ENCODE measurements at places on chromosomes 6 and 20.

DNA sequence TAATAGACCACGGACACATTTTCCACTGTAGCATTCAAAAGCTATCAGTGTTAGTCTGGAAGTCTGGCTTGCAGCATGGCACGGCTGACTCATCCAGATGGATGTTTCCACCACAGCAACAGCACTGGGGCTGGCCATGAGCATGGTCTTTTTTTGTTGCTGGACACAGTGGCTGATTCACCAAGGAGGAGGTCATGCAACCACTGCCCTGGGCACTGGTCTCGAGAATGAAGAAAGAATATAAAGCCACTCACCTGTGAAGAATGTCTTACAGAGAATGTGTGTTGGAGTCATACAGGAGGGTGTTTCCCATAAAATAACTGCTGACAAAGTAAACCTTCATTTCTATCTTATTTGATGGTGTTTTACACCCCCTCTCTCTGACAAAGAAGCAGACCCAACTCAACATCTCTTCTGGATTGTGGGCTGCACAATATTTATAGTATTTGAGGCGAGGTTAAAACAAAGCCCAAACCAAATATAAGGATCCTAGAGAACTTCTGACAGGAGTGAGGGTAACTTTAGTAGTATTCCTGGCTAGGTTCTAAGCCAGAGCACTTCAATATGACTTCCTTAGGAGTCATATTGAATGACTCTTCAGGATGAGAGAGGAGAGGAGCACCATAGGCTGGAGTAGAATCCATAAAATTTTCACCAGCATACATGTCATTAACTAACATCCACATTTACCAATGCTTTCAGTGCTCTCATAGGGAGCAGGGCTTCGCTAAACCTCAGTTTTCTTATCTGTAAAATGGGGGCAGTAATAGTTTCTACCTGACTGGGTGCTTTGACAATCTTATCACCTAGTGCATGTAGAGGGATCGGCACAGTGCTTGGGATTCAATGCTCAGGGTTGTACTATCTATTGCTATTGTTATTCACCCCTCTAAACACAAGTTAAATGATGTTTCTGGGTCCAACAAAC is 121.4 kb downstream of the KIF13A start:
- DNase-seq, result peak; percentile 44

DNA sequence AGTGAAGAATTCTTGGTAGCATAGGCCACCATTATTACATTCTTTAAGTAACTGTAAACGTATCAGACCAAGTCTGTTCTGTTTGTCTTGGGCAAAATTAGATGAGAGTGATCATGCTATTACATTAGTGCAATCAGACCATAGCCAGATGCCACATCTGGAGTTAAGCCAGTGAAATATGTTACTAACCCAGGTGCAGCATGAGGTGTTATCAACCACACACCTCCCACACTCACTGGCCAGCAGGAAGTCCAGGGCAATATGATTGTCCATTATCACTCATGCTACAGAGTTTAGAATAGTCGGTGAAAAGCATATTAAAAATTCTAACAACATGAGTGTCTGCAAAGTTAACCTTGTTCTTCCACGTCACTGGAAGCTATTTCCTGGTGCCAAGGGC is 174.7 kb upstream of the PROKR2 start:
- peak; percentile 46 for DNase-seq

- no peak for DNase-seq
Observed at GRCh38 chr6:147733686-147734085, 225.2 kb downstream of the SAMD5 start.

DNA sequence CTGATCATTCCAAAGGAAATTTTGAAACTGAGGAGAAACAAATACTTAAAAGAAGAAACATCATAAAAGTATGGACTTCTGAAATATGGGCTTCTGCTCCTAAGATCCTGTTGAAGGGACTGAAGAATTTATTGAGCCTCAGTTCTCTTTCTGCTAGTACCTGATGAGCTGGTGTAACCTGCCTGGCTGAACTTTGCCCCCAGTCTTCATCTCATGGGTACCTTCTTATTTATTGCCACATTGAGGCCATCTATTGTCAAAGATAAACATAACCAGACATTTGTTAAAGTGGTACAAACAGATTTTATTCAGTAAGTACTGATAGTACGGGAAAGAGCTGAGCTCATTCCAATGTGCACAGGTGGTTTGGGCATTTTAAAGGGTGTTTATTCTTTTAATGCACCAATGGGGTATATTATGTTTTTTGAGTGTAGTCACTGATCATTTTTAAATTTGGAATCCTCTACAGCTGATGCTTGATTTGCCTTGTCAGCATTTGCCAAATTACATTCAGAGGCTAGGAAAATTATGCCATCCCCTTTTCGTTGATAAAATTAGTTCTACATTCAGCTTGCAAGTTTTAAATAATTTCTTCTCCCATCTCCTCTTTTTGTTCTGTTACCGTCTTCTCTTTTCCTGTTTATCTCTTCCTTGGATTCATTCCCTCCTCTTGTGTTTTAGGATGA is 118.2 kb downstream of the PRIM2 start:
- DNase-seq, result no peak

- DNase-seq, result peak; percentile 99
Observed at GRCh38 chr6:49646130-49646824, 9.6 kb upstream of the RHAG start.

DNA sequence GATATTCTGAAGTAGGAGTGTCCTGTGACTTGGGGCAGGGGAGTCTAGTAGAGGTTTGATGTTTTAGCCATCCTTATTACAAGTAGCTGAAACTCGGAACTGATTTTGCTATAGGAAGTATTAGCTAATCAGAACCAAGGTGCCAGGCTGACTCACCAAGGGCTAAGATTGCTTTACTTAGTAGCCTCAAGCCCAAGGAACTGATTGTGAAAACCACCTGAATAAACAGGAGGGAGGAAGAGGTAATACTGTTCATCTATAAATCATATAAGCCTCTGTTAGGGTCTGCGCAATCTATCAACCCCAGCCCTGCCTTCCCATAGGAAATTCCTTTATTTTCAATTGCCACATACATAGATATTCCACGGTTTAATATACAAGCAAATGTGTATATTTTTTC is 54.4 kb downstream of the GNAS start:
- no peak for DNase-seq

DNA sequence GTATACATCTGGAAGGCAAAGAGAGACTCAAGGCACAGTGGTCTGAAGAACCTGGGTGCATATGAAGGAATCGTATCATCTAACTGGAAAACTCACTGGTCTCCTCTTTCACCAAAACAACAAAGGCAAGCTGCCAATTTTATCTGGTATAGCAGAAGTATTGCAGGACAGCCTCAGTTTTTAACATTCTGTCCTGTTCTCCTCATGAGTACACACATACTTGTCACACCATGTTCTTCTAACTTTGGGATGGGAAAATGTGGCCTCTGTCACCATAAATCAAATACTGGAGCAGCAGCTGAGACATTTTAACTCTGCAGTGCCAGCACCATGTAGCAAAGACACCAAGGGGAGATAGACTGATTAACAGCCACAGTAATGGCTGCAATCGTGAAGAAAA is 199.1 kb upstream of the CNR1 start:
- no peak for DNase-seq

DNA sequence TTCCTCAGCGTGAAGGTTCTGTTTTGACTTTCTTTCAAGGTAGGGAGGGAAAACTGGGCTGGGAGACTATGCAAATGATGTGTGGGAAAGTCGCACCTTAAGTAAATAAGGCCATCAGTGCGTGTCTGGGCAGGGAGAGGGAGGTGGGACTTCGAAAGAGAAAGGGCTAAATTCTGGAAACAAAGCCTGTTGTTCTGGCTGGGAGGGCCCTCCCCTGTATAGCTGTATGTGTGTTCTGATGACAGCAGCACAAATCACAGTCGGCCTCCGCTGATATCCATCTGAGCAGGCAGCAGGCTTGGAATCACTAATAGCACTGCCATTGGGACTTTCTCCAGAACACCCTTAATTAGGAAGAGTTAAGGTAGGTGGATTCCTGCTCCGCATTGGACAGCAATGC is 19.2 kb downstream of the JAG1 start:
- no peak for DNase-seq

- no peak for DNase-seq
Observed at GRCh38 chr20:1973601-1974440, 20.0 kb downstream of the PDYN start.

GRCh38 chr6:47489995-47490394 is 12.4 kb downstream of the CD2AP start:
- DNase-seq, result no peak

DNA sequence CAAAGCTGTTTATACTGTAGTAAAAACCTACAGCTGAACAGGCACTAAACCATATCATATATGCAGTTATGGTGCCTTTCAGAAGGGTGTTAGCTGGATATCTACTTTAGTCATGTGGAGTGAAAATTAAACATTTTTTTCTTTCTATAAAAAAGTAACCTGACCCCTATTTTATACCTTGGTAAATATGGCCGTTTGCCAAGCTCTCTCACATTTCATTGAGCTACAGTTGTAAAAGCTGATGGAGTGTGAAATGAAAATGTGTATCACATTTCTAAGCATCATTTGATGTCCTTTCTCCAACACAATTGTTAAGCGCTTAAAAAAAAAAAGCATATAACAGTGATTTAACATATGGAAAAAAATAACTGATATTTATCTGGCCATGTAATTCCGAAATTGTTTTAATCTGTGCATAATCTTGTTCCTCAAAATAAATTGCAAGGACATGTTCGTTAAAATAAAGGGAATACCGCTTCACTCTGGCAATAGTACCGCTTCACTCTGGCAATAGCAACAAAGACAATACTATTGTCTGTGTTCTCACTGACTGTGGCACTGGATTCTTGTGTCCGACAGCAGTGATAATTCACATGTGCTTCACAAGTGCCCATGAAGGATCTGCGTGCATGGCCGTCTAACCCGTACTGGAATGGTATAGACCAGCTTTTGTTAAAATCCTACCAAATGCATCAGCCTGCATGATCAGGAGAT is 391.8 kb upstream of the SOX4 start:
- no peak for DNase-seq

All from OCI-M1 (cell line).